ENCODE measurements at places on chromosomes 5 and 9. TPM values are rescaled to one million over a fixed set of nuclear protein-coding genes. Genes with fewer than 3 reads are reported as not detected.

DNA sequence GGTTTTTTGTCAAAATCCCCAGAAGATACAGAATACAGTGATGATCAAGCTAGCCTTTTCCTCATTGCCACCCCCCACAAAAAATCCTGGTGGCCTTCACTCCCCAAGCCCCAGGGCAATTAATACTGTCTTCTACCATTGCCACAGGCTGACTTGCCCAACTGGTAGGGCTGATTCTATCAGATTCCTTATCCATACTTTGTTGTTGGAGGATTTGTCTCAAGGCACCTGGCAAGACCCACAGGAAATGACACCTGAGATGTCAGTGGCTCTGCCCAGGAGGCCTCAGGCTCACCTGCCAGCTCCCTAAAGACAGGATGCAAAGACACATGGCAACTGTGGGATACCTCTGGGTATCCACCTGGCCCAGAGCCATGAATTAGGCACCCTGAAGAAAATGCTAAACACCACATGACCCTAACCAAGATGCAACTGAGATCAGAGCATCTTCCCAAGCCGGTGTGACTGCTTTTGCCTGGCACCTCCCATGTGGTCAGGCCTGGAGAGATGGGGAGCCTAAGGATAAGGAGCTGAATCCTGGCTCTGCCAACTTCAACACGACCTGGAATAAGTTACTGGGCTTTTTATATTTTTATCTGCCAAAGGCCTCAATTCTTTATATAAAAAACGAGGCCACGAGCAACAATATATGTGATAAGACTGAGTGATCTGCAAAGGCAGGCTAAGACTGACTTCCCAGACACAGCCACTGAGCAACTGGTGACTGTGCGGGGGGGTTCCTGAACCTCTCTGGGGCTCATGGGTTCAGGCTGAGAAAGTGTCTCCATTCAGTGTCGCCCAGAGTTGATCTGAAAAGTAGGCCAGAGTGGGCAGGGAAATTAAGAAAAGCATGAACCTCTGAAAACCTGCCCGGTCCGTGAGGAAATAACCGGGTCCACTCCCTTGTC lies 944 bp downstream of the ATOX1 start:
- peak overlapping the region; percentile 78 for H3K27ac ChIP-seq
- peaks cover 8% of the 10 kb centered on the region for H3K36me3 ChIP-seq
- DNase-seq: peak; percentile 79
- no peaks in the 10 kb centered on the region for H3K27me3 ChIP-seq

DNA sequence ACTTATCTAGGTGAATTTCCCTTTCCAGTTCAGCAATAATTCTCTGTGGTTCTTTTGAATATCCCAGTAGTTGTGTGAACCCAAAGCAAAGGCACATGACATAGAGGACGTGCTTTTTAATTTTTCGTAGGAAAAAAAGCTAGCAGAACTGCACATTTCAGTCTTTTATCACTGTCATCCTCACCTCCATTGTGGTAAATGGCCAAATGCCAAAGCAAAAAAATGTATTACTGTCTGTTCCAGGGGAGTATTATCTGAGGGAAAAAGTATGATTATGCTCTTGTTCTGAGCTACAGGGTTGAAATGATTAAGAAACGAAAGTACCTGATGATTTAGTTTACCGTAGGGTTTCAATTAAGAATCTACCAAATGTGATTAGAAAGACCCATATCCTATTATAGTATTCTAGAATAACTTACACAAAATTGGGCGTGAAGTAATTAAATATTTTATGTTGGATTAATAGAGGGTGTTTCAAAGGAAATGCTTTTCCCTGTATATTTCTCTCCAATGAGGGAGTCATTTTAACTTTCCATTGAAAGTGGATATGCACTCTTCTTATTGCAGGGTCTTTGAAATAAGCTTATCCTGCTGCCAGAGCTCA lies 62.7 kb downstream of the CAVIN4 start:
- no peaks in the 10 kb centered on the region for H3K36me3 ChIP-seq
- H3K27ac ChIP-seq: no peak overlapping the region
- DNase-seq: no peak
- no peaks in the 10 kb centered on the region for H3K27me3 ChIP-seq

Gene AGXT2
- total RNA-seq: not detected

- H3K27ac ChIP-seq: peak overlapping the region; percentile 27
- peaks cover 34% of the 10 kb centered on the region for H3K36me3 ChIP-seq
- H3K27me3 ChIP-seq: no peaks in the 10 kb centered on the region
- no peak overlapping the region for H3K4me3 ChIP-seq
Observed at GRCh38 chr9:110939047-110939446, 99.2 kb downstream of the LPAR1 start.

GRCh38 chr9:24488896-24489295 lies 56.8 kb downstream of the IZUMO3 start:
- H3K27ac ChIP-seq: no peak overlapping the region
- no peaks in the 10 kb centered on the region for H3K4me1 ChIP-seq
- no peak overlapping the region for H3K4me3 ChIP-seq
- H3K27me3 ChIP-seq: no peaks in the 10 kb centered on the region
- no peak for DNase-seq
- no peaks in the 10 kb centered on the region for H3K36me3 ChIP-seq

- H3K36me3 ChIP-seq: no peaks in the 10 kb centered on the region
- H3K27ac ChIP-seq: no peak overlapping the region
- H3K4me1 ChIP-seq: peaks cover 8% of the 10 kb centered on the region
- peaks cover 87% of the 10 kb centered on the region for H3K27me3 ChIP-seq
- no peak overlapping the region for H3K4me3 ChIP-seq
Observed at GRCh38 chr5:14582797-14583137, 1.2 kb downstream of the OTULINL start.

DNA sequence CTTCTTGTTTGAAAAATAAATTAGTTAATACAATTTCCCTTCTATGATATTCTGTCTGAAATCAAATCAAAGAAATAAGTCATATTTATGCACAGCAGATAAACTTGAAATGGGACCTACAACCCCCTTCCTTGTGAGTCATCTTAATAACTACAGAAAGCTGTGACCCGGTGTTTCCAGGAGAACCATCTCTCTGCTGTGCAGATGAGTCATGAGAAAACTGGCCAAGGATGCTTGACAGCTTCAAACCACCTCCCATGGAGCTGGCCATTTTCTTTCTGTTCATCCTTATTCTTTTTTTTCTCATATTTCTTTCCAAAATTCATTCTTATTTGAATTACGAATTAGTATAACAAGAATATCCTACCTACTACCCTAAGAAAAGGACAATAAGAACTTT lies 43.4 kb upstream of the NR4A3 start:
- H3K27me3 ChIP-seq: peaks cover 4% of the 10 kb centered on the region
- DNase-seq: peak; percentile 81
- H3K4me3 ChIP-seq: no peak overlapping the region
- H3K36me3 ChIP-seq: no peaks in the 10 kb centered on the region
- peaks cover 3% of the 10 kb centered on the region for H3K4me1 ChIP-seq

- no peak overlapping the region for H3K27ac ChIP-seq
- no peak for DNase-seq
- H3K27me3 ChIP-seq: no peaks in the 10 kb centered on the region
- H3K4me3 ChIP-seq: no peak overlapping the region
Observed at GRCh38 chr9:116592970-116593369, 94.1 kb upstream of the TRIM32 start.

- peaks cover 51% of the 10 kb centered on the region for H3K27me3 ChIP-seq
- no peaks in the 10 kb centered on the region for H3K4me1 ChIP-seq
- DNase-seq: no peak
- H3K4me3 ChIP-seq: no peak overlapping the region
Observed at GRCh38 chr5:580436-580835, 31.7 kb upstream of the CEP72 start.

DNA sequence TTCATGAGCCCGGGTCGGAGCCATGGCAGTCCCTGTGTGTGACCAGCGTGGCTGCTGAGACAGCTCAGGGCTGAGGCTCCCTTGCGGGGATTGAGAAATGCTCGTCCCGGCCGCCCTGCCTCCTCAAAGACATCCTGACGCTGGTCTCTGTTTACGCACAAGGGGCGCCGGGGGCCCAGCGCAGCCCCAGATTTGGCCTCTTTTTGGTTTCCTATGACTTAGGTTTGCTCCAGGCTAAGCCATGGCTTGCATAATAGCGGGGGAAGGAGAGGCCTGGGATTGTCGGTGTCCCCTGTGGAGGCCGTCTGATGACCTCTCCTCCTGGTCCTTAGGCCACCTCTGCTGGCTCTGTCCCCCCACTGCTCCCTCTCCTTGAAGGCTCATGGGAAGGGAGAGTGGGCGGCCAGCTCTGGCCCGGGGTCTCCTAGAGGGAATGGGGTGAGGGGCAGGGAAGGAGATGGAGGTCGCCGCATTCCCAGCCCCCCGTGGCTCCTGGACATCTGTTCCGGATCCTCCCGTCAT lies 3.5 kb downstream of the LAMC3 start:
- no peak overlapping the region for H3K4me3 ChIP-seq
- DNase-seq: peak; percentile 48
- no peak overlapping the region for H3K27ac ChIP-seq
- peaks cover 39% of the 10 kb centered on the region for H3K27me3 ChIP-seq

Gene ZNF622
- total RNA-seq: 67.2 TPM

Gene RABGAP1
- 49.2 TPM for total RNA-seq

DNA sequence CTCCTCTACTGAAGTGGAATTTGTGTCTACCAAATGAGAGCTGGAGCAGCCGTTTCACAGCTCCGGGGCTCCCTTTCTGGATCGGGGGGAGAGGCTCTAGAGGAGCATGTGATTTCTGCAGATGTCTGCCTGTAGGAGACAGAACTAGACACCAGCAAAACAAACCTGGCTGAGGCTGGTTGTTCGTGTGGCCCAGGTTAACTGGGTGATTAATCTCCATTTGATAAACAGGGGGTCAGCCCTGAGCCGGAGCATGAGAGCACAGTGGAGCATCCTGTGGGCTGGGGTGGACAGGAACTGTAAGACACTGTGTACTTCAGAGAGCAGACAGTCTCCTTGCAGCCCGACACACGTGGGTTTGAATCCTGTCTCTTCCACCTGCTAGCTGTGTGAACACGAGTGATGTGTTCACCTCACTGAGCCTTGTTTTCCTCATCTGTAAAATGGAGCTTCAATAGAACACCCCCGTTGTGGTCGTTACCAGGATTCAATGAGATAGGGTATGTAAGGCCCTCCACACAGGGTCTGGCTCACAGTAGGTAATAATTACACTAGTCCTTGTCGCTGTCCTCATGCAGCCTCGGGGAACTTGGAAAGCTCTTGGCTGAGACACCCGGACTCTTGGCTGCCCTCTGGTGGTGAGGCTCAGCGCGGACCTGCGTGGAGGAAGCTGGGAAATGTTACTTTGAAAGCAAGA lies 12.9 kb downstream of the CXCL14 start:
- H3K27me3 ChIP-seq: peaks cover 11% of the 10 kb centered on the region
- no peak overlapping the region for H3K4me3 ChIP-seq
- no peaks in the 10 kb centered on the region for H3K36me3 ChIP-seq
- no peaks in the 10 kb centered on the region for H3K4me1 ChIP-seq

GRCh38 chr5:68215208-68215897 lies at the start of gene PIK3R1:
Gene PIK3R1 (plus strand): TSS chr5:68215756. CDS start chr5:68226676, 10,920 bp downstream.
- H3K4me1 ChIP-seq: peaks cover 17% of the 10 kb centered on the region
- H3K36me3 ChIP-seq: no peaks in the 10 kb centered on the region
- DNase-seq: peak; percentile 99
- H3K27me3 ChIP-seq: no peaks in the 10 kb centered on the region

DNA sequence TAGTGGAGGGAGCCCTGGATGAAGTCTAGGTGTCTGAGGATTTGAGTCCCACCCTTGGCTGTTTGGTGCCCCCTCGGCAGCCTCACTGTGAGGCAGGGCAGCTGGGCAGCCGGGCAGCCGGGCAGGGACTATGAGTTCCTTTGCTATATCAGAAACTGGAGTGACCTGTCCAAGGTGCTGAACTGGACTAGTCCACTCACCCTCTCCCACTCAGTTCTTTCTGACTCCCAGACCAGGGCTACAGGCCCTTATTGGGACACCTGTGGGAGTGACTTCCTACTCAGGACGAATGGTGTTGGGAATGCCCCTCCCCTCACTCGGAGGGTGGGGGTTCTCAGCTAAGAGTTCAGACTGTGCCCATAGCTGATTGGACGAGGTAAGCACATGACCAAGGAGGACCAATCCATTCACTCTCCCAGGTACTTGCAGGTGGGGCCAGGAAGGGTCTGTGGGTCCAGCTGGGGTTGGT lies 34.1 kb upstream of the RAPGEF1 start:
- DNase-seq: peak; percentile 97
- no peak overlapping the region for H3K27ac ChIP-seq
- no peaks in the 10 kb centered on the region for H3K36me3 ChIP-seq
- no peak overlapping the region for H3K4me3 ChIP-seq
- peaks cover 15% of the 10 kb centered on the region for H3K27me3 ChIP-seq

Gene SOHLH1
- not detected for total RNA-seq

Gene YIPF5
- total RNA-seq: 111 TPM

DNA sequence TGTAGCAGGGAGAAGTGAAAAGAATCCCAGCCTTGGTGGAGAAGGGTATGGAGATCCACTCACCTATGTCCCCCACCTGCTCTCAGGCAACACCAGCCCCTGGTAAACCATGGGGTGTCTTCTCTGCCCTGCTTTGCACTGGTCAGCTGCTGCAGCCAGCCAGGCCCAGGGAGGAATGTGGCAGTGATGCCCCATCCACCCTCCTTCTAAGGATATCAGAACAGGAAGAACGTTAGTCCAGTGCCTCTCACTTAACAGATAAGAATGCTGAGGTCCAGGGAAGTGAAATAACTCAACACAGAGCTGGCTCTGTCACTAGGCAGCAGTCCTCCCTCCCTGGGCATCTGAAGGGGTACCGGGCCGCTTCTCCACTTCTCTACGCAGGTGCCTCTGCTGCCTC lies 9.7 kb upstream of the PPIC start:
- no peaks in the 10 kb centered on the region for H3K27me3 ChIP-seq
- H3K27ac ChIP-seq: no peak overlapping the region
- H3K4me1 ChIP-seq: no peaks in the 10 kb centered on the region
- H3K4me3 ChIP-seq: no peak overlapping the region
- H3K36me3 ChIP-seq: no peaks in the 10 kb centered on the region

DNA sequence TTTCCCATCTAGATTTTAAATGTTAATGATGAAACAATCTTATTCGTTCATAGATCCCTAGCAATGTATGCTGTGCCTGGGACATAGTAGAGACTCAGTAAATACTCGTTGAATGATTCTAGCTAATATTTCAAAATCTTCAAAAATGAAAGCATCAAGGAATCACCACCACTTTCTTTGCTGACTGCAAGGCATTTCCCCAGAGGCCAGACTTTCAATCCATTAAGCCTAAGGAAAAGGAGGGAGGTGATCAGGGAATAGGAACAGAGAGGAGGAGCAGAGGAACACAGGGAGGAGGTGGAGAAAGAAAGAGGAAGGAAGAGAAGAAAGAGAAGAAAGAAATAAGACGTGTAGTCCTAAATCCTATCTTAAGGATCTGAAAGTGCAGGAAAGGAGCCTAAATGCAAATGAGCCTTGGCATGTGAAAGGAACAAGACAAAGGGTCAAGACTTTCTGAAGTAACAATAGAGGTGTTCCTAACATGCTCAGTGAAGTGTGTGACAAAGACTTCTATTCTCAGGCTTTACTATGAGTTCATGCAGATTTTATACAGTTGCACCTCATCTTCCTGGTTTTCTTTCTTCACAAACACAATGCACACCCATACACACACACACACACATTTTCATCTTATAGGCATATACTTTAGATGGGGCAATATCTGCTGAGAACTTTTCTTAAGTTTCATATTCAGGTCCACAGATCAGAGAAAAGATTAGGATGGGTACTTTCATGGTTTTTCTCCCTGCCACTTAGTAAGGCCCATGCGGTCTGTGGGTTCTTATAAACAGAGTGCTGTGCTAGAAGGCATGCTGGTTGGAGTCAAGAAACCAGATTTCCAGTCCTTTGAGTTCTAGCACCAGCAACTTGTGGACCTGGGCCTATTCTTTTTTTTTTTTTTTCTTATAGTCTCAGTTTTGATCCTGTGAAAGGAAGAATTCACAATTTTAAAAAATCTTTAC lies 512.2 kb upstream of the TNC start:
- no peak overlapping the region for H3K27ac ChIP-seq
- no peaks in the 10 kb centered on the region for H3K36me3 ChIP-seq
- H3K27me3 ChIP-seq: no peaks in the 10 kb centered on the region
- no peak for DNase-seq
- H3K4me1 ChIP-seq: peaks cover 14% of the 10 kb centered on the region

Measured in osteoblast (primary cell).